Posterior vena cava (tissue), 2 donors: ENCODE measurements at places on chromosomes 6 and 20.

GRCh38 chr6:89357390-89357789 is 4.9 kb upstream of the UBE2J1 start:
- no peak for DNase-seq

GRCh38 chr6:137709424-137710236 is 157.4 kb upstream of the TNFAIP3 start:
- no peak for DNase-seq

GRCh38 chr20:556984-557383 is 13.4 kb upstream of the CSNK2A1 start:
- DNase-seq = no peak

GRCh38 chr6:127300411-127300810 is 33.7 kb downstream of the RNF146 start:
- no peak for DNase-seq

- no peak for DNase-seq
Measured at GRCh38 chr6:9346923-9347322, 911.6 kb upstream of the SLC35B3 start.

GRCh38 chr20:35883778-35884540 is 70.3 kb downstream of the SCAND1 start:
- DNase-seq = peak; percentile 90
